Omental fat pad (tissue), 4 donors: ENCODE measurements at places on chromosomes 11 and 22. TPM values are rescaled to one million over a fixed set of nuclear protein-coding genes. Genes with fewer than 3 reads are reported as not detected.

- no peak for DNase-seq
These were observed 808 bp upstream of the MSANTD2 start for GRCh38 chr11:124801014-124801413.

The CAT gene
- total RNA-seq, result 429 TPM

GRCh38 chr22:39457198-39457555 lies 365 bp downstream of the MGAT3 start:
- DNase-seq, result no peak

- DNase-seq, result no peak
These were observed 196.9 kb downstream of the SNX19 start for GRCh38 chr11:130719220-130719915.

DNA sequence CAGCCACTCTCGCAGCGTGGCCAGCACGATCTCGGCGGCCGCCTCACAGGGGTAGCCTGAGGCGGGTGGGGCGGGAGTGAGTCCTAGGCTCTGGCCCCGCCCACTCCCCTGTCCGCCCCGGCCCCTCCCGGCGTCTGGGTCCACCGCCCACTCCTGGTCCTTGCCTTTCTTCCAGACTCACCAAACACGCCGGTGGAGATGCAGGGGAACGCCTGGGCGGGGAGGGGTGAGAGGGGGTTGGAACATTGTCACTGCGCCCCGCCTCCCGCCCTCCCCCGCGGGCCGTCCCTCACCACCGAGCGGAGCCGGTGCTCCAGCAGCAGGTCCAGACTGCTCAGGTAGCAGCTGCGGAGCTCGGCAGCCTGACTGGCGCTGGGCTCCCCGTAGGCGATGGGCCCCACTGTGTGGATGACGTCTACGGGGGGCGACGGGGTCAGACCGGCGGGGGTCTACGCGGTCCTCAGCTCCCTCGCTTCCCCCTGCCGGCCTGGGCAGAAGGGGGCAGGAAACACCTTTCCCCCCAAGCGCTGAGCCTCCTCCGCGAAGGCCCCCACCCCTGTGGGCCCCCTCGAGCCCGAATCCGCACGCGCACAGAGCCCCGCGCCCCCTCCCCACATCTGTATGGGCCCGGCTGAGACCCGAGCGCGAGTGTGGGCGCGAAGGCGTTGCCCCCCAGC lies 13.2 kb downstream of the OTUB1 start:
- no peak for DNase-seq

- no peak for DNase-seq
These were observed 737 bp downstream of the RBM4 start for GRCh38 chr11:66639066-66639813.

- no peak for DNase-seq
These were observed 5.2 kb downstream of the C11orf52 start for GRCh38 chr11:111923951-111924350.
